Hippocampal formation (tissue), 2 donors: ENCODE measurements at places on chromosomes 3 and 15.
A peak's percentile ranks its signal among the peaks of the same experiment; 100 is the strongest.

GRCh38 chr3:35184775-35185174, 454.6 kb upstream of the ARPP21 start:
- no peak for DNase-seq

GRCh38 chr15:31774045-31774444, 256.3 kb upstream of the CHRNA7 start:
- no peak for DNase-seq

GRCh38 chr15:40061212-40061901, 22.4 kb upstream of the SRP14 start:
- no peak for DNase-seq

DNA sequence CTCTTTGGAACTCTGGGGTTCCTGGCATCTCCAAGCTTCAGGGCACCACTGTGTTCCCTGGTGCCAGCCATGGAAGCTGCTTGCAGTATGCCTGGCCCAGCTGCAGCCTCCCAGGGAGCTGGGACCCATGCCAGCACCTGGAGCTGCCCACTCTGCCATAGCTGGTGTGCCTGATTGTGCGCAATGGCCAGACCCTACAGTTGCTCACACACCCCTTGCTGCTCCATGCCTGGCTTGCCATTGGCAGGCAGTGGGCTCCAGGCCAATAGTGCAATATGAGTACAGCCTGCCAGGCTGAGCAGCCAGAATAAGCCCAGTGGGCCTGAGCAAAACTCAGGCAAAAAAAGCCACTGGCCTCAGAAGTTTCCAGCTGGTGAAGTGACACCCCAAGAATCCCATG, 43.8 kb upstream of the LRRFIP2 start:
- DNase-seq: no peak

DNA sequence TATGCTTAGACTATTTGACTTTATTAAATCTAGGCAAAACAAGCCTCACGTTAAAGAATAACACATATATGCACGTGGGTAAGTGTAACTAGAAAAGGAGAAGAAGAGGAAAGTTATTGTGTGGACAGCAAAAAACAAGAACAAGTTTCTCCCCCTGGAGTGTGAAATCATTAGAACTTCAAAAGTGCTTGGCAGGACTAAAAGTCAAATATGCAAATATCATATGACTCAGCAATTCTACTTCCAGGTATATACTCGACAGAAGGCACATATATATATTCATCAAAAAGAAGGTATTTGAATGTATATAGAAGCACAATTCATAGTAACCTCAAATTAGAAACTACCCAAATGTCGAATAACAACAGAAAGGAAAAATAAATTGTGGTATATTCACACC, 68.9 kb upstream of the STXBP5L start:
- no peak for DNase-seq

- DNase-seq: no peak
These were observed 13.1 kb upstream of the CYP11A1 start for GRCh38 chr15:74380361-74381189.

DNA sequence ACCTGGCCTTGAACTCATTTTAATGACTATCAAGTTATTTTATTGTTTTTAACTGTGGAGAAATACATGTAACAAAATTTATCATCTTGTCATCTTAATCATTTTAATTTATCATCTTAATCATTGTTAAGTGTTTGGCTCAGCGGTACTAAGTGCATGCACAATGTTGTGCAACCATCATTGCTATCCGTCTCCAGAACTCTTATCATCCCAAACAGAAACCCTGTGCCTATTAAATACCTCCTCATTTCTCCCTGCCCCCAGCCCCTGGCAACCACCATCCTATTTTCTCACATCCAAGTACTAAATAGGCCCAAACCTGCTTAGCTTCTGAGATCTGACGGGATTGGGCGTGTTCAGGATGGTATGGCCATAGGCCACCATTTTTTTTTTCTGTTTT, 51.5 kb upstream of the UBP1 start:
- no peak for DNase-seq

- DNase-seq: no peak
These were observed 67.1 kb upstream of the SH3GL3 start for GRCh38 chr15:83380059-83380458.

- DNase-seq: no peak
These were observed 97.5 kb downstream of the BDH1 start for GRCh38 chr3:197458179-197458707.

GRCh38 chr3:153142961-153143360, 19.1 kb upstream of the RAP2B start:
- no peak for DNase-seq

DNA sequence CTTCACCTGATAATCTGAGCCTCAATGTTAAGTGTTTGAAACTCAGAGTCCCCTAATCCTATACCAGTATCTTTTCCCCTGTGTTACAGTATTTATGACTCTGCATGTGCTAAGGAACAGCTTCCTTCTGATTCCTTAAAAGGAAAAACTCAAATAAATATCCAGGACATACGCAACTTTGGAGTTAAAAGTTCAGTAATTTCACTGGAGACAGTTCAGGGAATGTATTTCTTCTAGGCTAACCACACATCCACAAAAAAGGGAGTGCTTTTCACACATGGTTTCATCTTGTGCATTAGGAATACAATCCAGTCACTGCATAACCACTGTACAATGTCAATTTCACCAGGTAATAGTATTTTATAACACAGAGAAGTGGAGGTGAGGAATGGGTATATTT, 31.0 kb downstream of the PGBD4 start:
- DNase-seq: no peak

- DNase-seq: no peak
These were observed 115.0 kb upstream of the PTPRG start for GRCh38 chr3:61446341-61446740.

DNA sequence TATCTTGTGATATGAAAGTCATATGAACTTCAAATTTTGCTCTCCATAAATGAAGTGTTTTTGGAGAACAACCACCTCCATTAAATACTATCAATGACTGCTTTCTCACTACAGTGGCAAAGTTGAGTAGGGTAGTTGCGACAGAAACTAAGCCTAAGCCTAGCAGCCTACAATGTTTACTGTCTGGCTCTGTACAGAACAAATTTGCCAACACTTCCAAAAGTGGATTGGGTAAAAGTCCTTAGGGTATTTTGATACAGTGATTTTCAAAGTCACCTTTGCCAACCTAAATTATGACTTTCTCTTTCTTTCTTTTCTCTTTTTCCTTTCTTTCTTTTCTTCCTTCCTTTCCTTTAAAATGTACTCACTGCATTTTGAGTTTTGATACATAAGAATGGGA, 142.6 kb downstream of the PLCL2 start:
- DNase-seq: no peak

DNA sequence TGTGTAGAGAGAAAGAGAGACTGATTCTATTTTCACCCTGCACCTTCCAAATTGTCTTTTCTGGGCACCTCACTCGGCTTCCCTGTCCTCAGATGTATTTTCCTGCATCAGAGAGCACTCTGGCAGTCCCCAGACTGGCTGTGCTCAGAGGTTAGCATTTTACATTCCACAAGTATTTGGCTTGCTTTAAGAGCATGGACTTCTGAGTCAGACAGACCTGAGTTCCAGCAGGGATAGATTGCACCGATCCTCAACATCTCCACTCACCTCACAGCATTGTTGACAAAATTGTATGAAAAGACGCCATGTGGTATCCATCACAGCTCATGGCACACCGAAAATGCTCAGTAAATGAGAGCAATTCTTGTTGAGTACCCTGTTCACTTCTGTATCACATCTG, 45.6 kb downstream of the SST start:
- no peak for DNase-seq

DNA sequence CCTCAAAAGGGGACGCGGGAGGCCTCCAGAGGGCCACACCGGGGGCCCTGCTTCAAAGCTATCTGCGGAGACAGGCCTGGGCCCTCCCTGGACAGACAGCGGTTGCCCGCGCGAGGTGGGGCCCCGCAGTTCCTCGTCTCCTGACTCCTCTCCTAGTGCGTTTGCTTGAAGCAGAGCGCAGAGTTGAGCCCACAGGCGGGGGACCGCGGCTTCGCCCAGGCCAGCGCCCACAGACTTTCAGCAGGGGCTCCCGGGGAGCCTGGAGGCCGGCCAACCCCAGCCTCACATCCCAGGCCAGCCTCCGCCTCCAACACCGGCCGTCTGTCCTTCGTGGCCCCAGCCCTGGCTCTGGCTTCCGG, 540 bp upstream of the ADAMTS7 start:
- no peak for DNase-seq

- no peak for DNase-seq
These were observed 52.0 kb downstream of the CD200R1L start for GRCh38 chr3:112794622-112795172.

- DNase-seq: peak; percentile 9
These were observed 1.7 kb downstream of the SPATA12 start for GRCh38 chr3:57062101-57062631.

- DNase-seq: peak; percentile 91
These were observed at the start of gene PDHB for GRCh38 chr3:58433400-58434167. TSS of gene PDHB (minus strand) at chr3:58433832. CDS start at chr3:58433809, 23 bp downstream.
